MCF 10A (cell line): ENCODE measurements at places on chromosomes 16 and 17.

- peak; percentile 17 for DNase-seq
Observed at GRCh38 chr16:75130150-75130771, 13.7 kb upstream of the LDHD start.

DNA sequence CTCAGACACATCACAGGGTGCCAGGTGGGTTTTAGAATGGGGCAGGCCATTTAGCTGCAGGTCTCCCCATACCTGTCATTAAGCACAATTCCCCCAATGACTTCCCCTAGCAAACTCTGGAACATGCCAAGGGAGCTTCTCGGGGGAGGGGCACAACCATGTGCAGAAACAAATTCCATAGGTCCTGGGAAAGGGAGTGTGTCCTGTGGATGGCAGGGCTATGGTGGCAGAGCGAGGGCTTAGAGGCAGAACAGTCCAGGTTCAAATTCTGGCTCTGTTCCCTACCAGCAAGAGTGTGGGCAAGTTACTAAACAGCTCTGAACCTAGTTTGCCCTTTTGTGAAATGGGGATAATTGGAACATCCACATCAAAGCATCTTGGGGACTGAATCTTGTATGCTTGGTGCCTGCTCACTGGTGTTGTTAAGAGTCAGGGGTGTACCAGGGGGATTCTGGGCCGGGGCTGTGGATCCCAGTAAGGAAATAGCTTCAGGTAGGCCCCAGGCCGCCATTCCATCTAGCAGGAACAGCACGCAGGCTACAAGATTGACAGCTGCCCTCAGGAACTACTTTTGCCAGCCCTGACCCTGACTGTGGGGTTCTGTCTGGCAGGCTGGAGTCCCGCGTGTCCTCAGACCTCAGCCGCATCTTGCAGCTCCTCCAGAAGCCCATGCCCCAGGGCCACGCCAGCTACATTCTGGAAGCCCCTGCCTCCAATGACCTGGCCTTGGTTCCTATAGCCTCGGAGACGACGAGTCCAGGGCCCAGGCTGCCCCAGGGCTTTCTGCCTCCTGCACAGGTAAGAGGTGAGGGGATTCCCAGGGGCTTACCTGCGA lies 5.6 kb upstream of the DCAF7 start:
- DNase-seq = no peak

- DNase-seq = no peak
Observed at GRCh38 chr17:47713980-47714700, 18.9 kb upstream of the TBX21 start.

DNA sequence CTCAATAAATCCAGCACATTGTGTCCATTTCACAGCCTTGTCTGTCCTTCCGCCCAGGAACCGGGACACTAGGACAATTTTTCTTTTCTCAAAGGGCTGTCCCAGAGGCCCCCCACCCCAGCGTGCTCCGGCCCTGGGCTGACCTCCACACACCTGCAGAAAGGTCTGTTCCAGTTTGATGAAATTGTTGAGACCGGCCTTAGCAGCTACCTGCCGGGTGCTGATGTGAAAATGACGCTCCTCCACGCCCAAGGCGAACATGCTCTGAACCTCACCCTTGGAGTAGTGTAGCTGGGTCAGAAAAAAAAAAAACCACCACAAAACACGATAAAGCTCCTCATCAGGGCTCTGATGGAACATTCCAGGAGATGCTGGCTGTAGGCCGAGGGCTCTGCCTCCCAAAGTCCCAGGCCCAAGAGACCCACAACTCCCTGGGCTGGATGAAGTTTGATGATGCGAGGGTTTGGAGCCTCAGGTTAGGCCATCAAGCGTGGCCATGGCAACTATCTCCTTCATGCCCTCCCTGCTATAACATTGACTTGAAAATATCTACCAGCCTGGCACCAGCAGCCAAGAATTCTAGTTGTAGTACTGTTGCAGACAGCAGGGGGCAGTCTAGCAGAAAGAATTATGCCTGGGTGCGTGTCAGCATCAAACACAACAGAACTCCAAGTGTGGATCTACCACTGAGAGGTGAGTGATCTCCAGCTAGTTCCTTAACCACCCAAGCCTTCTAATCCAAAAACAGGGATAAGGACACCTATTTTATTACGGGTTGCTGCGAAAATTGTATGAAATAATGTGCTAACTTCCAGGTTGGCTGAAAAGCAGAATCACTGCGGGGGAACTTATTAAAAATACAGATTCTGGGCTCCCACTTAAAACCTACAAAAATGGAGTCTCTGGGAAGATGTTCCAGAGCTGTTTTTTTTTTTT lies 62.1 kb downstream of the RMI2 start:
- DNase-seq = peak; percentile 81

- DNase-seq = no peak
Observed at GRCh38 chr16:10405386-10405939, 19.6 kb downstream of the ATF7IP2 start.

GRCh38 chr17:56599566-56599965 lies 6.1 kb downstream of the NOG start:
- DNase-seq = no peak

DNA sequence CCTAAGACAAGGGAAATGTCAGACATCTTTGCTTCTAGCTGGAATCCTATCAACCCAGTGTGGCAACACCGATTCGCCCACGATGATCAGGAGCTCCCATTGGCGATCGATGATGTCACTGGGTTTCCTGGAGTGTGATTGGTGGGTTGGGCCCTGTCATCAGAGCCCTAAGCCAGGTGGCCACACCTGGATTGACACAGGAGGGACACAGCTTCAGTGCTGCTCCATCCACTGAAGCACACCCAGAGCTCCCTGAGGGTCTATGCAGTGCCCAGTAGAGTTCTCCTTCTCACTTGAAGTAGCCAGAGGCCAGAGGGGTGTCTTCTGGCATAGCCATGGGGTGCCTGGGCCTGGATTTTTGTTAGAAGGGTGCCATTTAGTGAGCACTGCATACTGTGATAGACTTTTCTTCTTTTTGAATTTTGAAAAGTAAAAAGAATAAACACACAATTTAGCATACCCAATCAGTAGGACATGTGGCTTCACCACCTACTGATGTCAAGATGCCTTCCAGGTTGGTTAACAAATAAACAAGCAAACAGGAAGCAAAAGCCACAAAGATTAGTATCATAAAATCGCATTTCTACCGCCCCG lies 77.6 kb downstream of the CMIP start:
- peak; percentile 22 for DNase-seq

DNA sequence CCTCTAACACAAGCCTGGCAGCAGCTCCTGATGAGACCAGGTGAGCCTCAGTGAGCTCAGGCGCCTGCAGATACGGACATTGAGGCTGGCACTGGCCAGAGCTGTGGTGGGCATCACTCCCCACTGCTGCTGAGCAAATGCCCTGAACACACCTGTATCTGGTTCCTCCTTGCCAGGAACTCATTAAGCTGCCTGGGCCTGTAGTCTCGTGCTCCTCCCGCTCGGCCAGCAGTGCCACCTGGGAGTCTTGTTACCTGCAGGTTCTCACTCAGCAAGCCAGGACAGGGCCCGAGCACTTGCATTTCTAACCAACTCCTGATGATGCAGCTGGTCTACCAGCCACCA lies 13.3 kb downstream of the EIF4A3 start:
- DNase-seq = no peak

DNA sequence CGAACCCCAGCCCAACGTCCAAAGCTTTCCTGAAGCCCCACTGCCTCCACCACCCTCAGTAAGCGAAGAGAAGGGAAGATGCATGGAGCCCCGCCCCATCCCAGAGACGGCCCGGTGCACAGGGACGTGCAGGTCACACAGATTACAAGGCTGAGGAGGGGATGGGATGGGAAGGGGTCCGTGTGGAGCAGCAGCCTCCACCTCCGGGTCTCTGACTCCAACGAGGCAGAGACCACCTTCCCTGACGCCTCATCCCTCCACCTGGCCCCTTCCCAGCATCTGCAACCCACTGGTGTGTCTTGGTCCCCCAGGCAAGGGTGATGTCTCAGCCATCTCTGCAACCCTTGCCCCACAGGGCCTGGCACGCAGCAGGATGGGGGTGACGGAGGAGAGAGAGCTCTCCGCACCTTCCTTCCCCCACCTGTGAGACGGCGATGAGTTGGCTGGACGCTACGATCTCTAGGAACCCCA lies 58.5 kb downstream of the TBC1D16 start:
- no peak for DNase-seq

- DNase-seq = no peak
Observed at GRCh38 chr16:10169904-10170410, 12.3 kb downstream of the GRIN2A start.

GRCh38 chr17:28285965-28286364 lies 33.0 kb upstream of the TMEM97 start:
- no peak for DNase-seq

DNA sequence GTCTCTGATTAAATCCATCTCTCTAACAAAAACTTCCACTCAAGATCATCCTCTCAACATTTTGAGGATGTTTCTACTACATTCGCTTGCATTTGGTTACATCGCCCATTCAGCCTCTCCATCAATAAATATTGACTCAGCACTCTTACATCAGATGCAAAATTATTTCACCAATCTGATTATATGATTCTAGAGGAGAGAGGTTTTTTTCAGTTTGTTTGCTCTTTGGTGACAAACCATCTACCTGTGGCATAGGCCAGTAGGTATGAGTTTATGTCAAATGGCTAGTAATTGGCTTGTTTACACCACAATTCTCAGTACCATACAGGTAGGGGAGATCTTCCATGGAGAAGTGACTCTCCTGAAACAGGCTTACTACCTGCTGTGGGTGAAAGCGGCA lies 52.3 kb downstream of the TOX3 start:
- no peak for DNase-seq

DNA sequence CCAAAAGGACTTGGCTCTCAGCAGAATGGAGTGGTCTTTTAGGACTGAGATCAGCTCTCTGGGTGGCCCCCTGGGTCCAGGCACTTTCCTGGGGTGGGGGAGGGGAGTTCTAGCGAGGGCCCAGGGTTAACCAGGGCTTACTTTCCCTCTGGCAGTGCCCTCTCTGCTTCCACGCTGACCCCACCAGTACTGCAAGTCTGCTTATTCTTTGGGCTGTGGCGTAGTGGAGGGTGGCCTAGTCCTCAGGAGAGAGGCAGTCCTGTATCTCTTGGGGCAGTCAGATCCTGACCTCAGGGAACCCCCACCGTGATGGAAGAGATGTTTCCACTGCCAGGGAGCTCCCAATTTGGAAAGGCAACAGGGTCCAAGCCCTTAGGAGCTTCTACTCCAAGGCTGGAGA lies 79.4 kb downstream of the CCDC182 start:
- no peak for DNase-seq

DNA sequence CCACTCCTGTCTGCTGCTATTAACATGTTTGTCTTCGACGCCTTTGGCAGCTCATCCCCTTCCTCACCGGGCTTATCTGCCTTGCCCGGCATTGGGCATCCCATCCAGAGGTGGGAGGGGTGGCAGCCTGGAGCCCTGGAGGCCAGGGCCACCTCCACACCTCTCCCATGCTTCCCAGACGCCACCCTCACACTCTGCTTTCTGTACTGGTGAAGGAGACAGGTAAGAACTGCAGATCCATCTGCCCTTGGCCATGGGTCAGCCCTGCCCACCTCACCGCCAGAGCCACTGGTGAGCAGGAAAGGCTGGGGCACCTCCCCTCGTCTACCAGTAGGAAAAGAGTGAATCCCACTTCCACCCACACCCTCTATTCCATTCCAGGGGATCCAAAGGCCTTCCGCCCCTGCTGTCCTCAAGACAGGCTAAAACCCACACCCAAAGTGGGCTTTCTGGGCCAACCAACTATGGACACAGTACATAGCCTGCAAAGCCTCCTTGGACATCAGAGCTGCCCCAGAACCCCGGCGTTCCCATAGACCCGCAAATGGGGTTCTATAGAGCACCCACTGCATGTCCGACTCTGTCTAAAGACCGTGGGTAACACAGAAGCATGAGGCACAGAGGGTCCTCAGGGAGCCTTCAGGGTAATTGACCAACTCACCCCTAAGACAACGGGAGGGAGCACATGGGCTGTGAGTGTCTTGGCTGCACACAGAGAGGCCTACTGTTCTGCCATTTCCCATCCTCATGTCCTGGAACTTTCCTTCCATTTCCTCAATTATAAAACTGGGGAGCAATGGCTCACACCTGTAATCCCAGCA lies 23.4 kb upstream of the RBFOX3 start:
- DNase-seq = no peak

- peak; percentile 12 for DNase-seq
Observed at GRCh38 chr17:21452377-21453143, 76.4 kb downstream of the KCNJ12 start.

DNA sequence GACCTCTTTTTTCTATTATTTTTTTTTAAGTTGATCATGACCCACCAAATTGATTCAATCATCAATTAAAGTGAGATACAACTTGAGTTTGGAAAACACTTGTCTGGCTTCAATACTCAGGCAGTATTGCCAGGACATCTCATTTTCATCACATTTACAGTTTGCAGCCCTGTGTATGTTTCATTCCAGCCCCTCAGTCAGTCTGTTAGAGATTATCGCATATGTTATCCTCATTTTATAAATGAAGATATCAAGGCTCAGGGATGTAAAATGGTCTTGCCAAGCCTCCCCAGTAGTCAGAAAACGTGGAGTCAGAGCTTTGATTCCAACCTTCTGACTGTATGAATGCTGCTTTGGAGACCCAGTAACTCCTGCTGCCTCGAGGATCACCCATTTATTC lies 87.3 kb upstream of the CACNG3 start:
- no peak for DNase-seq

DNA sequence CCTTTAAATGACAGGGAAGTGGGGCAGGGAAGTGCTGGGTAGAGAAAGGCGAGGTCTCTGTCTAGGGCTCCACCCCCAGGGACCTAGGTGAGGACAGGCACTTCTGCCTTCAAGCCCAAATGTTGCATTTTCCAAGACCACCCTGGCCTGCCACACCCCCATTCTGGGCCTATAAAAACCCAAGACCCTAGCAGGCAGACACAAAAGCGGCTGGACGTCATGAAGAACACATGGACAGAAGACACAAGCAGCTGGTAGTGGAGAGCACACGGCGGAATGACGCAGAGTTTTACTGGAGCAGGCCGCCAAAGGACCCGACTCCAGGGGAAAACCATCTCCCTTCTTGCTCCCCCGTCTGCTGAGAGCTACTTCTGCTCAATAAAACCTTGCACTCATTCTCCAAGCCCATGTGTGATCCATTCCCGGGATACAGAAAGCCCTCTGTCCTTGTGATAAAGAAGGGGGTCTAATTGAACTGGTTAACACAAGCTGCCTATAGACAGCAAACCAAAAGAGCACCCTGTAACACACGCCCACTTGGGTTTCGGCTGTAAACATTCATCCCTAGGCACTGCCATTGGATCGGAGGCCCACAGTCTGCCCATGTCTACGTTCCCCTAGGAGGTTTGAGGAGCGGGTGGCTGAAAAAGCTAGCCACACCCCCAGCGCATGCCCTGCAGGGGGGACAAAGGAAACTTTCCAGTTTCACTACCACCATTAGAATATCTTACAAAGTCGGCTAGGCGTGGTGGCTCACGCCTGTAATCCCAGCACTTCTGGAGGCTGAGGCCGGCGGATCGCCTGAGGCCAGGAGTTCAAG lies 622.2 kb upstream of the SALL1 start:
- no peak for DNase-seq

GRCh38 chr17:27552276-27552732 lies 78.7 kb upstream of the LGALS9 start:
- peak; percentile 94 for DNase-seq
